Heart right ventricle (tissue), 16 donors: ENCODE measurements at places on chromosomes 1 and 21. TPM values are rescaled to one million over a fixed set of nuclear protein-coding genes. Genes with fewer than 3 reads are reported as not detected.

DNA sequence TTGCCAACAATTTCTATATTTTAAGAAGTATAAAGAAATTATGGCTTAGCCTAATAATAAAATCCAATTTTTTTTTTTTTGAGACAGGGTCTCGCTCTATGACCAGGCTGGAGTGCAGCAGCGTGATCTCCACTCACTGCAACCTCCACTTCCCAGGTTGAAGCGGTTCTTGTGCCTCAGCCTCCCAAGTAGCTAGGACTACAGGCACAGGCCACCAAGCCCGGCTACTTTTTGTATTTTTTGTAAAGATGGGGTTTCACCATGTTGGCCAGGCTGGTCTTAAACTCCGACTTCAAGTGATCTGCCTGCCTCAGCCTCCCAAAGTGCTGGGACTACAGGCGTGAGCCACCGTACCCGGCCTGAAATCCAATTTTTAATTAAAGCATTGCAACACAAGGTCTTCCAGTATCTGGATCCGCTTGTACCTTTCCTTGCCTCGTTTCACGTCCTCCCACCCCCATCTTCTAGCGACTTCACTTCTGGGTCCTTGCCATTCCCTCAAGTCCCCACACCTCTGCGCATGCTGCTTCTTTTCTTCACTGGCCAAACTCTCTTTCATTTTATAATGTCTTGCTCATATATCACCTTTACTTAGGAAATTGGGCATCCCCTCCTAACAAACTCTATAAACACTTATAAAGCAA lies 2.3 kb downstream of the FUBP1 start:
- DNase-seq, result no peak

DNA sequence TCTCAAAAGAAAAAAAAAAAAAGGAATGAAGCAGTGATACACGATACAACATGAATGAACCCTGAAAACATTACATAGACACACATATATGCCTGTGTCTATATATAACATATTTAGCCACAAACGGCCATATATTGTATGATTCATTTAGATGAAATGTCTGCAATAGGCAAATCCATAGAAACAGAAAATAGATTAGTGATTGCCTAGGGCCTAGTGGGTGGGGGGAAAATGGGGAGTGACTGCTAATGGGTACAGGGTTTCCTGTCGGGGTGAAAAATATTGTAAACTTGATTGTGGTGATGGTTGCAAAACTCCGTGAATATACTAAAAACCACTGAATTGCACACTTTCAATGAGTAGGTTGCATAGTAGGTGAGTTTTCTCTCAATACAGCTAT lies 6.0 kb upstream of the H6PD start:
- DNase-seq, result no peak

DNA sequence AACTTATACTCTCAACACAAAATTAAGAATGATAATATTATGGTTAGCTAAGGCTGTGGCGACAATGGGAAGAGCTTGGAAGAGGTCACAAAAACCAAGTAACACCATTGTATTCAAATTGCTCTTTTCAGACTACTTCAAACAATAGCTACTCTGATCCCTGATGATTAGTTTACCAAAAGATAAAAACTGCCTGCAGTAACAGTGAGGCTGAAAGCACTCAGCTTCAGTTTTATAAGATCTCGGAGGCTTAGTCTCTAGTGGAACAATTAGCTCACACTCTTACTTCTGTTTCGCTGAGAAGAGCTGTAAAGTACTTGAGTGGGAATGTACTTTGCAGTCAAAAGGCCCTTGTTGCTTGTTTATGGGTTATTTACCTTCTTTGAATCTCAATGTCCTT lies 278.5 kb downstream of the LRRC7 start:
- DNase-seq, result no peak

GRCh38 chr1:225488676-225489075 lies 60.8 kb upstream of the LBR start:
- no peak for DNase-seq

- no peak for DNase-seq
These were observed 5.0 kb upstream of the RGS18 start for GRCh38 chr1:192153276-192153675.

GRCh38 chr1:155840386-155840785 lies 16.6 kb downstream of the GON4L start:
- DNase-seq, result no peak

DNA sequence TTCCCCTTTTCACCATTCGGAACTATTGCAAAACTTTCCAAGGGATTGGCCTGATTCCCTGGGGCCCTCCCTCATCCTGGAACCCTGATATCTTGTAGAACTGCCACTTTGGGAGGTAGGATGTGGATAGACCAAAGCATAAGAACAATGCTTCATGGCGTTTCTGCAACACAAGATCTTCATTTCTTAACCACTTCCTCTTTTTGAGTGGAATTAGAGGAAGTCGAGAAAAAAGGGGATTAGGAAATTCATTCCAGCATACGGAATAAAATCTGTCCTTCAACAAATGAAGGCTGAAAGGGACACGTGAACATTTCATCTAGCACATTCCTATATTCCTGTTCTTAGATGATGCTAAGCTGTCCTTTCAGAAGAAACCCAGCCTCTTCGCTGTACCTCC lies 149.3 kb downstream of the HUNK start:
- no peak for DNase-seq

DNA sequence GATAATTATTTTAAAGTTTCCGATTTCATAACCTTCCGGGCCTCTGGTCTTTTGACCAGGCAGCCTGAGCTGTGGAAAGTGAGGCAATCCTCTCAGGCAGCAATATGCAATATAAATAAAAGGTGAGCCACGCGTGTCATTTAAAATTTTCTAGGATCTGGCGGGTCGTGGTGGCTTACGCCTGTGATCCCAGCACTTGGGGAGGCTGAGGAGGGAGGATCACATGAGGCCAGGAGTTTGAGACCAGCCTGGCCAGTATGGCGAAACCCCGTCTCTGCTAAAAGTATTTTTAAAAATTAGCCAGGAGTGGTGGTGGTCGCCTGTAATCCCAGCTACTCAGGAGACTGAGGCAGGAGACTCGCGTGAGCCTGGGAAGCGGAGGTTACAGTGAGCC lies 546 bp upstream of the ZNF695 start:
- DNase-seq, result no peak

DNA sequence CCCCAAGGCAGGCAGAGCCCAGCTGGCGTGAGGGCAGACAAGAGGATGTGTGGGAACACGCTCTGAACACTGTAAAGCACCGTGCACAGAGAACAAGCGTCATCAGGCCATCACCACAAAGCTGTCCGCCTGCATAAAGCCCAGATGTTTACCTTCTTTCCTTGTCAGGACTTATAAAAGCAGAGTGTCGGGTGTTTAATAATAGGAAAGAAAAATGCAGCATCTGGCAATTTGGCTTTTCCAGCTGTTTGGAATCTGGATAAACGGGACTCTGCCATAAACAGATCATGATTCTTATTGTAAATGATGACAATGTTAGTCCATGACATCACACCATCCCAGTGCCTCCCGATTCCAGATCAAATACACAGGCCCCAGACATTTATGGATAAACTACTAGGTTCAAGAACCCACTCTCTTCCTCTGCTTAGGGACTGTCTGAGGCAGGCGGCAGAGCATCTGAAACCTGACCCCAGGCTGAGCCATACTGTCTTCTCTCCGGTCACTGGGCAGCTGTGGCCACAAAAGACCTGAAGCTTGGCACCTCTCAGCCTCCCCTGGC lies 4.2 kb downstream of the GLIS1 start:
- DNase-seq, result no peak

DNA sequence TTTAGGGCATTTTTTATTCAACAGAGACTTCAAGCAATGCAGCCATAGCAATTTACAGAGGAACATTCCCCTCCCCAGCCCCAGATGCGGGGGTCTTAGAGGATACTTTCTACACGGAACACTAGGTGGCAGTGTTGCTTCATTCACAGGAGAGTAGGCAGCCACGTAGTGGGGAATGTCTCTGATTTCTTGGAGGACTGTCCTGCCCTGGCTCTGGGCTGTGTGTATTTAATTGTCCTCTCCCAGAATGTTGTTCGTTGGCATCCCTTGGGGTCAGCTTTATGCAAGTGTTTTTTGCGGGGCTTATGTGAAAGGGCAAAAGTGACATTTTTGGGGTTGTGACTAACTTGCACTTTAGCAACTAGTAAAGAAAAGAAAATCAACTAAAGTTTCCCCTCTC lies 96.9 kb downstream of the PAPPA2 start:
- peak; percentile 62 for DNase-seq

- DNase-seq, result no peak
These were observed 108.2 kb upstream of the TMPRSS2 start for GRCh38 chr21:41616031-41616591.

GRCh38 chr1:172390683-172391551 lies 29.6 kb upstream of the C1orf105 start:
- DNase-seq, result peak; percentile 26

GRCh38 chr1:63705078-63705477 lies 68.7 kb upstream of the ROR1 start:
- DNase-seq, result no peak

- no peak for DNase-seq
These were observed 196.7 kb upstream of the GALNT2 start for GRCh38 chr1:229870381-229870780.

The PCBP3 gene
- 0.51 TPM for polyA plus RNA-seq

The CD247 gene
- polyA plus RNA-seq, result 0.39 TPM

The TTLL10 gene
- 0.09 TPM for polyA plus RNA-seq

The RIMKLA gene
- 1.0 TPM for polyA plus RNA-seq

The DCDC2B gene
- polyA plus RNA-seq, result not detected

The ADAMTS4 gene
- 5.4 TPM for polyA plus RNA-seq

The MYOG gene
- polyA plus RNA-seq, result 0.06 TPM

The SPATA17 gene
- 1.2 TPM for polyA plus RNA-seq

The GLIS1 gene
- 0.06 TPM for polyA plus RNA-seq
